Cardiac septum (tissue), 1 donor: ENCODE measurements at places on chromosomes 11 and 22.
A peak's percentile ranks its signal among the peaks of the same experiment; 100 is the strongest.

GRCh38 chr22:47606426-47606825, 844.0 kb downstream of the TBC1D22A start:
- peak; percentile 44 for DNase-seq

DNA sequence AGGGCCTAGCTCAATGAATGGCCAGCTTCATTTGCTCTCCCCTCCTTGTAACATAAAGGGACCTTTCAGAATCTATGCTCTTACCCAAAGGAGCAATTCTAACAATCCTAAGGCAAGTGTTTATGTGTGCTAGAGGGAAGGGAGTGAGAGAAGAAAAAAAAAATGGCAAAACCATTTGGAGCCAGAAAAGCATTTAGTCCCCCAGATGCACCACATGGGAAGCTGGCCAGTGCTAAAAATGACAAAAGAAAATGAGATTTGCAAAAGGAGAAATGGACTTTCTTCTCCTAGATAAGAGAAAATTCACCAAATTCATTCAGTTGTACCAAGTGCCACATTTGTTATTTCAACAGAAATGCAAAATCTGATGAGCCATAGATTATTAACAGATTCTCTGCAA, 52.8 kb downstream of the SERGEF start:
- no peak for DNase-seq

DNA sequence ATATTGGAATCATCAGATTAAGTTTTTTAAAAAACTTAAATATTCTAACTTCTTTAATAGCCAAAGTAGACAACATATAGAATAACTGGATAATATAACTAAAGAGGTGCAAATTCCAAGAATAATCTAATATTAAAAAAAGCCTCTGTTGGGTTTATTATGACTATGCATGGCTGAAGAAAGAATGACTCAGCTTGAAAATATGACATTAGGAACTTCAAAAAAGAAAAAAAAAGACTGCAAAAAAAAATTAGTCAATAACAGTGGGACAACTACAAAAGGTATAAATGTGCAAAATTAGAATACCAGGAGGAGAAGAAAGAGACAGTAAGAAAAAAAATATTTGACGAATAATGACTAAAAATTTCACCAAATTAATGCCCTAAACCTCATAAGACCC, 1178.0 kb downstream of the JRKL start:
- no peak for DNase-seq

DNA sequence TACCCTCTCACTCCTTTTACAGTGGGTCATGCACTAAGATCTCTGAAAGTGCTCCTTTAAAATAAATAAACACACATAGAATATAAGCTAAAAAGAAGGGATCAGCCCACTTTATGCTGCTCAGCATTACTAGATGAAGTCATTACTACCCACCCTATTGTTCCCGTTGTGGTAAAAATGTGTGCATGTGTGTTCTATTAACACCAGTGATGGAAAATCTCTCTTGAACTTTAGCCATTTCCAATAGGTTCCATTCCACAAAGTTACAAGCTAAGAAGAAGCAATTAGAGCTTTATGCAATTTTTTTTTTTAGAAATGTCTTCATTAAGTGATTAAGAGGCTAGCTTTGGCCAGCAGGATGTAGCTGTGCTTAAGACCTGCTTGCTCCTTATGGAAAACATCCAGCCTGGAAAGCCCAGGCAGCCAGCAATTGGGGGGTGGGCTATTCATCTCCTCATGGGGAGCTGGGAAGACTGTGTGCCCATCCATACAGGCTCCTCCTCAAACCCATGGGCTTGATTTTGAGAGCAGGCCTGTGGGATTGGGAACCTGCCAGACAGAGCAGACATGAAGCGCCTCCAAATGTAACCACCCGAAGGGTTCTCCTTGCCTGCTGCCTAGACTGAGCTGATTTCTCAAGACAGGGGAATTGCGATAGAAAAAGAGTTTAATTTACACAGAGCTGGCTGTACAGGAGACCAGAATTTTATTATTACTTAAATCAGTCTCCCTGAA, 92.9 kb upstream of the PARVA start:
- DNase-seq, result peak; percentile 56

- DNase-seq, result no peak
Measured at GRCh38 chr11:82899186-82899820, 927 bp downstream of the PRCP start.

- no peak for DNase-seq
Measured at GRCh38 chr11:102238391-102238821, 78.9 kb upstream of the BIRC3 start.

- DNase-seq, result no peak
Measured at GRCh38 chr11:96393753-96394348, 4.0 kb downstream of the JRKL start.

DNA sequence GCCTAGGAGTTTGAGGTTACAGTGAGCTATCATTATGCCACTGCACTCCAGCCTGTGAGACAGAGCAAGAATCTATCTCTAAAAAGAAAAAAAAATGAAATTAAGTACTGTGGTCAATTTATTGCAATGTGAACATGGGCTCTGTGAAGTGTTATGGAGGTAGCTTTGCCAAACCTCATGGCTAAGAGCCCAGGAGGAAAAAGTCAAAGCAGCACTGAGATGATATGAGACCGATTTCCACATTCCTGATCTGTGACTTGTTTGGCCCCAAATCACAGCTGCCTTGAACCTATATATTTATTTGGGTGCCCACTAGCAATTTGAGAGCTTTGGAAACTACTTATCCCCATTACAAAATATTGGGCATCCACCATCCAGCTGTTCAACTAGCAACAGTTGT, 29.8 kb upstream of the TMEM135 start:
- no peak for DNase-seq
